NCI-H187 treated with DMSO at 0.1 percent for 48 hours (cell line): ENCODE measurements at places on chromosomes 5 and 9.

- no peak for DNase-seq
Observed at GRCh38 chr9:8429768-8430167, 630.2 kb upstream of the DMAC1 start.

- no peak for DNase-seq
Observed at GRCh38 chr5:58072300-58072965, 387.5 kb downstream of the PLK2 start.

DNA sequence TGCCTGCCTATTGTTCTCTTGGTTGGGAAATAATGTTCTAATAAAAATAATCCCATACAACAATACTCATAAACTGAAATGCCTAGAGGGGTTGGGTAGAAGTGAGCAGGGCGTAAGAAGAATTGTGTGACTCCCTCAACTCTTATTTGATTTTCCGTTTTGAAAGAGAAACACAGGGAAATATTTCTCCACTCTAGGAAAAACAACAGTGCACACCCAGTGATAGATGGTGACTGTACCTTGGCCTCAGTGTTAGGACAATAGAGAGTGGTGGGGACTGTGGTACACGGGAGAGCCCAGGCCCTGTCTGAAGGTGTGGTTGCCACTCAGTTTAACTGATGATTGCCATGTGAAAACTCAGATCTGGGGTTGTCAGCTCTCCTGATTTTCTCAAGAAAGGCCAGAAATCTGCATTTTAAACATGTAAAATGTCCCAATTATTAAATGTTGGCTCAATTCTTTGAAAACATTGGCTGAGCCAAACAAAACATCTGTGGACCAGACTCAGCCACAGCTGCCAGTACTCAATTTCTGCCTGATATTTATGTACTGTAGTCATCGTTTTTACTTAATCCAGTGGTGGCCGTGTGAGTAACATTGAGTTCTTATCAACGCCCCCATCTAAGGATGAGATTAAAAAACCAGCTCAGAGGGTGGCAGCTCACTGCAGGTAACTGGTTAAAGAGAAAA, 103.8 kb upstream of the ZNF618 start:
- no peak for DNase-seq

GRCh38 chr9:109276469-109277440, 44.1 kb downstream of the EPB41L4B start:
- no peak for DNase-seq

GRCh38 chr9:5425006-5425628, 12.6 kb downstream of the PLGRKT start:
- DNase-seq, result no peak

DNA sequence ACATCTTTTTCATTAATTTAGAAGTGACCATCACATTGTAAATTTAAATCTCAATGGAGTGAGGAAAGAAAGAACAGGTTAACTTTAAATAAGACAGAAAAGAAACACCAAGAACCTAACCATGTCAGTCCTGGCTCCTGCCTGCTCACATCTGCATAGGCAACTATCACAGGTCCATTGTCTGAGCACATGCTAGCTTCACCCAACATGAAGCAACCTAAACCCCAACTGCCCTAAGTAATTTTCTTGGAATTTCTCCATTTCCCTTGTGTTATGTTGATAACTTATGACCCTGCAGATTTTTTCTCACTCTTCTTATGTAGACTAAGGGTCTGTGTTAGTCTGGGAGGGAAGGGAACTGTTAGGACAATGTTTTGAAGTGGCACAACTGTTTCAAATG, 2205.8 kb upstream of the ACO1 start:
- no peak for DNase-seq

GRCh38 chr5:13956471-13956870, 12.0 kb upstream of the DNAH5 start:
- DNase-seq, result no peak

DNA sequence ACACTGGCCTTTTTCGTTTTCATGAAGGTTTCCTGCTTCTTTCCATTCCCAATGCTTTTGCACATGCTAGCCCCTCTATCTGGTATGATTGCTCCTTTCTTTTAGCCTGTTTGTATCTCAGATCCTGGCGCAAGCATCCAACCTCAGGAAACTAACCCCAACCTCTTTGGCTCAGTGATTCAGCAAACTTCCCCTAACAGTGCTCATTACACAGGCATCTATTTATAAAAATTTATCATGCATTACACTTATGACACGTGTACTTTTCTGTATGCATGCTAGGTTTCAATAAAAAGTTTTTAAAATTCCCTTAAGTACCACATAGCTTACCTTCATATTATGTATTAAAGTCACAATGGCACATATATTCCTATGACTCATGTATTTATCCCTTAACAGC, 218.9 kb downstream of the EPB41L4A start:
- no peak for DNase-seq

- no peak for DNase-seq
Observed at GRCh38 chr9:4615251-4615650, 46.8 kb upstream of the PLPP6 start.

DNA sequence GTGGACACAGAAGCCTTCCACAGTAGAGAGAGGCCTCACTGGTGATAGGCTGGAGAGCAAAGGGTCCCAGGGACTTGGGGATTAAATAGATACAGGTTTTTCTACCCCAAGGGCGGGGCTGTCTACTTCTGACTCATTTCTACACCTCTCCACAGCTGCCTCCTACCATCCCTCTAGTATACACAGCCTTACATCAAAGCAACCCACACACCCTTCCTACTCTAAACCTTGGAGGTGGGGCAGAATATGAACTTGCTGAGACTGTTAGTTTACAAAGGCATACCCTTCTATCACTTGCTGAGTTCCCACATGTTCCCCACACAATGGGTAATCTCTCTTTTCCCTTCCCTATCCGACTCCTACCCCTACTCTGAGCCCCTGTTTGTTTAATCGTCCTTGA, 19.9 kb upstream of the PCA3 start:
- DNase-seq, result no peak

GRCh38 chr9:18427691-18428090, 46.3 kb upstream of the ADAMTSL1 start:
- DNase-seq, result no peak

DNA sequence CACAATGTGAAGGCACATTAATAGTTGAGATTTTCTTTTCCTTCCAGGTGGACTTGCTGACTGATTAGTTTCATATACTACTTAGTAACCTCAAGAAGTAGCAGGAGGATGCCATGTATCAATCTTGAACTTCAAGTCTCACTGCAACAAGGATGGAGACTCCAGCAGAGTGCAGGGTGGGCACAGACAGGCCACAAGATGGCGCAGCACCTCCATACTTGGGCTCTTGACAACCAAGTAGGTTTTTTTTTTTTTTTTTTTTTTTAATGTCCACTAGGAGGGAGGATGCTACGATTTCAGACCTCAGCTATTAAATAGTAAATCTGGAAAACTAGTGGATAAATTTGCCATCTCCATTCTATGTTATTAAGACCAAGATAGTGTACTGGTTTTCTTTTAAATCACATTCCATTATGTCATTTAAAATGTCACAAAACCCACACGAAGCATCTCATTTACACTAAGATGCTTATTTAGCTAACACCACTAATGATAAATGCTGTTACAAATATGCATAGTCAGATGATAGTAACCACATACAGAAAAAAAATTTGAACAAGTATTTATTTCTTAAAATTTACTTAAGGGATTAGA, 58.6 kb downstream of the IL6ST start:
- DNase-seq, result peak; percentile 36

- no peak for DNase-seq
Observed at GRCh38 chr5:151495320-151495719, 47.9 kb downstream of the SLC36A1 start.

DNA sequence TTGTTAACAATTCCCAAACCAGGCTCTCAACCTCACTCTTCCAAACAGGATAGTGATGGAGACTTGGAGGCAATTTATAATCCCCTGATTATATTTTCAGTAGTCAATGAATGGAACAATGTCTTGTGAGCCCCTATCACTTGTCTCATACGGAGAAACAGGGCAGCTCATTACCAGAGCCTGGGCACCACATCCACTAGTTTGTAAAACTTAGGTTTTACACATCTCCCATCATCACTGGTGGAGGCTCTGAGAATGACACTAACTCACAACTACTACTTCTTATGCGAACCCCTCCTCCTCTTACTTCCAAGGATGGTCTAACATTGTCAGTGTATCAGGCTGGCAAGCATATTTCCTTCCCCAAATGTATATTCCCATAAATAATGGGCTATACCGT, 253.7 kb downstream of the EPB41L4A start:
- DNase-seq, result no peak

- no peak for DNase-seq
Observed at GRCh38 chr5:137621861-137622823, 113.7 kb downstream of the KLHL3 start.
